ENCODE measurements at places on chromosomes 6 and 20.

DNA sequence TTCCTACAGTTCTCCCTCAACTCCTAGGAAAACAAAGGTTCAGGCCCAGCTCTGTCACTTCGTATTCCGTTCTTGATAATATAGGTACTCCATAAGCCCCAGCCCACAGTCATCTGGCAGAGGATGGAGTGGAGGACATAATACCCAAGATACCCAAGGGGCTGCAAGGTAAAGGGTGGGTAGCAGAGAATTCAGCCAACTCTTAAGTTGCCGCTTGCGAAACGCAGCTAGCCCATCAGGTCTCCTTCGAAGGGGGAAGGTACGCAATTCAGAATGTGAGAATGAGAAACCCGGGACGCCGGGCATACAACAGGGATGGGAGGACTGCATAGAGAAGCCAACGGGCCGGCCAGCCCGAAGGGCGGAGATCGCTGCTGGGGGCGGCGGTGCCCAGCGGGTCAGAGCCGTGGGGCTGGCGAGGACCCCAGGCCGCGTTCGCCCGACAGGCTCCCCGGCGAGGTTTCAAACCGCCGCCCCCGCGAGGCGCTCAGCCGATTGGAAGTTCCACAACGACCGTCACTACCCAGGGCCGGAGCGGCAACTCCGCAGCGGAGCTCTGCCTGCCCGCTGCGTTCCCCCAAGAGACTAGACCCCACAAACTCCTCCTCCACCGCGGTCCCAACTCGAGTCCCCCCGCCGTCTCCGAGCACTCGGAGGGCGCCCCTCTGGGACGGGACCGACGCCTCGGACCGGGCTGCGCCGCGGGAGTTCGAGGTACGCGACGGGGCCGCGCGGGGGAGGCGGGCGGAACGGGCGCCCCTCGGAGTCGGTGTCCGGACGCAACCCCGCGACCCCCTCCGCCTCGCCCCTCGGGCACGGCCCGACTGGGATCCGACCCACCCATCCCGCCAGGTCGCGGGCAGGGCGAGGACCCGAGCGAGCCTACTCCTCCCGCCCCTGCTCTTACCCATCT, 911 bp downstream of the CDK19 start:
- DNase-seq: peak; percentile 64

DNA sequence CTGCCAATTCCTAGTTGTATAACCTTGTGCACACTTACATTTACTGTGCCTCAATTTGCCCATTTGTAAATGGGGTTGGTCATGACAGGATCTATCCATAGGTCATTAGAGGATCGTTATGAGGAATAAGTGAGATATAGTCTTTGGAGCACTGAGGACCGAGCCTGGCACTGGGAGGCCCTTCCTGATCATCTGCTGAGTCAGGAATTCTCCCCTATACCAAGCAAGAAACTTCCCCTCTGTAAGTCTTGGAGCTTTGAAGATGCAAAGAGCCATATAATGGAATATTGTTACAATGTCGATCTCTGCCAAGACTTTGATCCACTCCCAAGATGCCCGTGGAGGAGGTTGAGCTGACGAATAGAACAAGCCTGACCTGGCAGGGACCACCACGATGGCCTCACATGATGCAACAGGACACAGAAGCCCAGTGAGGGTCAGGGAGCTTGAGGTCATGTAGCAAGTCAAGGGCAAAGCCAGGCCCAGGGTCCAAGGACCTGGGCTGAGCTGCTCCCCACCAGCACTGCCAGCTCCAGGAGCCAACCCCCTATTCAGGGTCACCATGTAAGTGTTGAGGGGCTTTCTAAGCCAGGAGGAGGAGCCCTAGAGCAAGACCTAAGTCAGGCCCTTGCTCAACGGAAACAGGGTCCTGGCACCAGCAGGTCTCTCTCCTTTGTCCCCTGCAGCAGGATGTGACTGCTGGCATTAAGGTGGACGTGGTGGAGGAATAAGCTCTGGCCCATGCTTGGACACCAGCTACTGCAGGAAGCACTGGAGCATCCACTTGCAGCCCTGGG, 16.7 kb downstream of the PDRG1 start:
- DNase-seq: no peak

DNA sequence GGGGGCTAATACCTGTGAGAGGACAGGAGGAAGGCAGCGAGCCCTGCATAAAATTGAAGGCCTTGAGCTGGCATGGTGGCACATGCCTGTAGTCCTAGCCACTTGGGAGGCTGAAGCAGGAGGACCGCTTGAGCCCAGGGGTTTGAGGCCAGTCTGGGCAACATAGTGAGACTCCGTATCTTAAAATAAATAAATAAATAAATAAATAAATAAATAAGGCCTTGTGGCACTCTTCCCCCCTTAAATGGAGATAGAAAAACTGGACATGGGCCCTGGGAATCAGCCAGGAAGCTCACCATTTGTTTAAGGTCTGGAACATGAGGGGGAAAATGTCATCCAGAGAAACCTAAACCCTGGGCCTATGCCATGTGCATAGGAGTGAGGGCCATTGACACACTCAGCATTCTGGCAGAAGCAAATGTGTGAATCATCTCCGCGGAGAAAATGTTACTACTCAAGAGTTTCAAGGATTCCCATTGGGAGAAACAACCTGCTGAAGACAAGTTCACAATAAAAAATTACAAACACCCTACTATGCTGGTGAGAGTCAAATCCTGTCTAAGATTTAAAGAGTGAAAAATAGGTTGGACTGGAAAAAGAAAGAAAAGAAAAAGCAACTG, 51.9 kb upstream of the UBR2 start:
- no peak for DNase-seq

DNA sequence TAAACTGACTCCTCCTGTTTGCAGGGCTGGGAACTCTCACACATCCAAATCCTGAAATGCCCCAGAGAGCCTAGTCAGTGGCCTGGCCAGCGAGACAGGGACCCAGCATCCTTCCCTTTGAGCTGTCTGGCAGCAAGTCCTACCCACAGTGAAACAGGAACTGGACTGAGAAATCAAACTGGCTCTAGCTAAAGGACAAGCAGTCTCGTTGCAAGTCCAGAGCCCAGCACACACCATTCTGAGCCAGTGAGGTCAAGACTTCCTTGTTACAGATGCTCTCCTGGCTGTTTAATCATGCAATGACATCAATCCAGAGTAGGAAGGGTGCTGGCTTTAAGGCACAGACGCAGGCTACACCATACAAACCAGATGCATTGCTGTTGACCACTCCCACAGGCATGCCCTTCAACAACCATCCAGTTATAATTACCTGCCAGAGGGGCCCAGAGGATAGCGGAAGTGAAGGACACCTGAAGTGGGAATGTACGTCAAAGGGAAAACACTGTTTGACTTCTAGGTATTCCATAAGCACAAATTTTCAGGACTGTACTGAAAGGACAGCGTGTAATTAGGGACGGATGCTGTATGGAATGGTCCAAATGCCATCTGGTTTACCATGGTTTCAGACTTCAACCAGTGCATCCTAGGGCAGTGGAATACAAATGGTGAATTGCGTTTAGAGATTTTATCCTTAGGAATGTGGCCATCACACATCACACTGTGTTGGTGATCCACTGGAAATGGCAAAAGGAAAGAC, 114.4 kb downstream of the SLC23A2 start:
- no peak for DNase-seq

GRCh38 chr6:40997234-40997957, 41.6 kb downstream of the UNC5CL start:
- no peak for DNase-seq

DNA sequence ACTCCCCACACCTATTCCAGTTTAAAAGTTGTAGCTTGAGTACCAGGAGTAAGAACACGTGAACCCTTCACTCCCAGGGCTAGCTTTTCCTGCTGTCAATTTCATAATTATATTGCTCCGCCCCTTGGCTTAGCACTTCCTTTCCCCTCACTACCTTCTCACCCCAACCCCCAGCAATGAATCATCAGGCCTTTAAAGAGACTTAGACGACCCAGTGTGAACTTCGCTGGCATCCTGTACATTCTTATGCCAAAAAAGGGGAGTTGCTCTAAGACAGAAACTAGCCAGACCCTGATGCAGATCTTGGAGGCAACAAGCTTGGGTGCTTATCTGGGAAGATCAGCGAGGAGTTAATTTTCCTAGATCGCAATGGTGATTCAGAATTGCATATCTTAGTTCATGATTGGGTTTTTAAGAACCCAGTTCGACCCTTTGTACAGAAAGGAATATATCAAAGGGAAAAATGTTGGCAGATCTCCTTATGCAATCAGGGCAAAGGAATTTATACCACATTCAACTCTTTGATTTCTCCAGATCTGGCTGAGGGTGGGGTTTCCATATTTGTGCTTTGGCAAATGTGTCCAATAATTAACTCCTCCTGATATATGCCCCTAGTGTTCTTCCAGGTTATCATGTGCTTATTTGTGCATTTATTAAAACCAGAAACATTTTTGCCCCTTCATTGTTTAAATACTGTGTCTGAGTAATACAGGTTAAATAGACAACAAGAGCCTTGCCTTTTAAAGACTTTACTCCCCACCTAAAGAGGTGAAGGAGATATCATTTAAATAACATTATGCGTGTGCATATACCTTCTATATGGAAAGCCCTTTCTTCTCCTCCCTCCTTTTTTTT, 8.1 kb upstream of the ATXN1 start:
- DNase-seq: peak; percentile 76

GRCh38 chr6:158754738-158755137, 64.4 kb downstream of the EZR start:
- DNase-seq: no peak

GRCh38 chr6:149934249-149935156, 7.3 kb upstream of the ULBP2 start:
- peak; percentile 78 for DNase-seq

- DNase-seq: no peak
Observed at GRCh38 chr6:124924333-124924759, 37.9 kb upstream of the RNF217 start.

DNA sequence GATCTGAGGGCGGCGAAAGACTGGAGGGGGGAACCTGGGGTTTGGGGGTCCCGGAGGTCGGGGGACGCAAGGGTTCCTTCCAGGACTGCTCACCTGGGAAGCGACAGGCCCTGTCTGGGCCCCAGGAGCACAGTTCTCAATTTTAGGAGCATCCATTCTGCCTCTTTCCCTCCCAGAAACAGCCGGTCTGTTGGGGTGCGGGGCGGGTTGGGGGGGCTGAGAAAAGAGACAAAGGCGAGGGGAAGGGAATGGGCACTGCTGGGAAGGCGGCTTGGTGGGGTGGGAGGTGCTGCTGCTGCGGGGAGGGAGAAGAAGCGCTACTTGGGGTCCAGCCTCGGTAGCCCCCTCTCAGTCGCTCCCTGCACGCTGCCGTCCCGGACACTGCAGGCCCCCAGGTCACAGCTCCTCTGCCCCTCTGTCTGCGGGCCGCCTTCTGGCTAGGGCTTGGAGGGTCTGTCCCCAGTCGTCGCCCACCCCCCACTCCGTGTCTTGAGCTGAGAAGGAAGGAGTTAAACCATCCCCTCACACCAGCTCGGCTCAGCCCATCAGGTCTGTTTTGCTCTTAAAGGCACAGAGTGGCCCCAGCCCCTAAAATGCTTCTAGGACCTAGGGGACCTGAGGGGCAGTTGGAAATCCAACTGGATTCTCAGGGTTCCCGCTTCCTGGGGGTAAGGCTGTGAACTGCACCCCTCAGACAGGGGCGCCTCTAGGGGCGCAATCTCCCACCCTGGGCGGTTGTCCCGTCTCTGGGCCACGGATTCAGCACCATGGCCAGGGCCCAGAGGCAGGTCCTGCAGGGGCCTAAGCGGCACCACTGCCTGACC, 690 bp downstream of the GDAP1L1 start:
- DNase-seq: no peak

GRCh38 chr6:6224933-6225486, 95.5 kb downstream of the F13A1 start:
- no peak for DNase-seq

GRCh38 chr6:51753635-51754034, 333.8 kb downstream of the PKHD1 start:
- DNase-seq: no peak

DNA sequence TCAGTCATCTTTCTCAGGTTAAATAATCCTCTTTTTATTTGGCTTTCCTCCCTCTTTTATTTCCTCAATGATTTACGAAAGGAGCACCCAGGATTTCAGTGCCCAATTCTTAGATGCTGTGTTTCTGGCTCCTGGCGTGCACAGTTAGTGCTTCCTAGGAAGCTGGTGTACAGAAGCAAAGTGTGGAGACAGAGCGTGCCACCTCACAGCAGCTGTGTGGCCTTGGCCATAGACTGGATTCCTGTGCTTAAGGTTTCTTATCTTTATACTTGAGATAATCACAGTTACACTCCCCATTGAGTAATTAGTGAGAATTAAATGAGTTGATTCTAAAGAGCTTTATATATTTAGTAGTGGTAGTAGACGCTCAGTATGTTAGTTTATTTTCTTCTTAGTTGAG, 39.7 kb upstream of the GJA1 start:
- no peak for DNase-seq

DNA sequence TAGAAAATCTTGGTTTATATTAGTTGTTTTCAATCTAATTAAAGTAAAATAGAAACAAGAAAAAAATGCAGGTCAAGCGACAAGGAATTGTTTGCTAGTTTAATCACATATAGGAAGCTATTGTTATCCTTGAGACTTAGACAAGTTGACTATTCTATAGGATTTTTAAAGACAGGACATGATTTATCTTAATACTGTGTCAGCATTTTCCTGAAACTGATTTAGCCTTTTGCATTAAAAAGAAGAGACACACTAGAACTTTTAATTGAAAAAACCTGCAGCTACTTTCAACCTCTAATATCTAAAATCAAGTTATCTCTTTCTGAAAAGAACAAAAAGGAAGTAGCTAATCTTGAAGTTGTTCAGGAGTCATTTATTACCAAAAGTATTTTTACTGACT, 246.2 kb downstream of the PHF3 start:
- DNase-seq: no peak

- no peak for DNase-seq
Observed at GRCh38 chr6:53641348-53641747, 24.2 kb downstream of the KLHL31 start.

DNA sequence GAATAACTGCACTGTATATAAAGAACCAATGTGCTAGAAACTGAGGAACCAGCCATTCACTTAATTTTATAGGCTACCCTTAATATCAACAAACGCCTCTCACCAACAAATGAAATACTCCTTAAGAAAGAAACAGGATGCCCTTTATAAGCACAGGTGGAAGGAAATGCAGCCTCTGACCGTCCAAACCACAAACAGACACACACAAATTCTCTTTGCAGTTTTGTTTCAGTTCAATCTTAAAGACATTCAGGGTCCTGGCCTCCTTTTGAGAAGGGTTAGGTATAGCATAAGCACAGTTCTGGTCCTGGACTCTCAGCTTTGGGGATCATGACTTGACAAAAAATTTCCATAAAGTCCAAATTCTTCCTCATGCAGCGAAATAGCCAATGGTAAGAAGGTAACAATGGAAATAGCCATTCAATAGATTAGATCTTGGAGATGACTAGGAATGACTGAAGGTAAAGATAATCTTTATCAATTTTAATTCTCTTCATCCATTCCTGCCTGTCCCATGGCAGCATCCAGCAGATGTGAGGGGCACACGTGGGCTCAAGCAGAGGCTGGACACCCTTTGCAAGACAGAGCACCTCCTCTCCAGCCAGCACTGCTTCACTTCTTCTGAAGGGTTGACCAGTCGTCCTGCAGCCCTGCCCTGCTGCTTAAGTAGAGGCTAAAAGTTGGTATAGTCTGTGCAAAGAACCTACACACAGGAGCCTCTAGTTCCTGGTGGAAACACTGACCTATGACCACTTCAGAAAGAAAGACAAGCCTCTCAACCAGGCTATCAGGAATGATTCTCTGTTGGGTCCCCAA, 123.9 kb downstream of the CD83 start:
- DNase-seq: no peak

All from stimulated activated CD4-positive, alpha-beta T cell treated with anti-CD3 and anti-CD28 coated beads, Interleukin-4, amount 100 ng/mL, for 24 hours (primary cell).